NCI-H1092 treated with DMSO at 0.1 percent for 48 hours (cell line): ENCODE measurements at places on chromosomes 2 and 18.

DNA sequence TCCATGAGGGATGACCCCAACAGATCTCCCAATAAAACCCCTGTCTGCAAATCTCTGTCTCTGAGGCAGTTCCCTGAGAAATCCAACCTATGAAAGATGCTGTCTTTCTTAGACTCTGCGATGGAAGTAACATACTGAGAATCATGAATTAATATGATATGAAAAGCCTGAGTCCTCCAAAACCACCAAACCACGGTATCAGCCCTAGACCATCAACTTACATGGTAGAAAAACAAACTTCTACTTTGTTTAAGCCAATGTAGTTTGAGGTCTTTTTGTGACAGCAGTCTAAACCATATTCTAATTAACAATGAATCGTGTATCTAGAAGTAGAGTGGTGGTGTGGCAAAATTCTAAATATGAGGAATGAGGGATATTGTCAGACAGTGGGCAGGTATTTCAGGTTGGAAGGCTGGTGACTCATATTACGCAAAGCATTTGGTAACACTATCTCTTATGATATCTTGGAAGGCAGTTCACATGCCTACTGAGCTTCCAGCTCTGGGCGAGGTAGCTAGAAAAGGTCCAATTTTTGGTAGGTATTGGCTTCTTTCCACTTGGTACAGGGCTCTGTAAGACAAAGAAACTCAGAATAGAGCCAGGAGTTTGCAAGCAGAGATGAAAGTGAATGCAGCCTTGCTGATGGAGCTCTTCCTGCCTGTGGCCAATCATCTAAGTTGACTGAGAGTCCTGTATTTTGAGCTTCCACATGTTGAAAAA lies 215.8 kb downstream of the ZFP36L2 start:
- DNase-seq = no peak

GRCh38 chr2:123563515-123563914 lies 461.6 kb upstream of the CNTNAP5 start:
- DNase-seq = no peak

DNA sequence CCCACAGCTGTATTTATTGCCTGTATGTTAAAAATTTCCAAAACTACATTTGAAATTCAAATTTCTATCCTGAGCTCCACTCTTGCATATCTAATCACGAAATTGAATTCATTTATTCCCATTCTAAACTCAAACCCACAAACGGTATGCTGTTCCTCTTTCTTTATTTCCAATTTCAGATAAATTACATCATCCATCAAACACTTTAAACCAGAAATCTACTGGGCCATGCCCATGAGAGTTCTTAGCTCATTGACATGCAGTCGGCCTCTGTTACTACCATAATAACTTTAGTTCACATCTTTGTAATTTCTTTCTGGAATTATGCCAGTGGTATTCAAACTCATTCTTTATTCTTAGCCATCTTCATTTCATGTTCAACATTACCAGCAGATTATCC lies 100.3 kb downstream of the COL3A1 start:
- DNase-seq = no peak

GRCh38 chr18:28095041-28095440 lies 81.9 kb downstream of the CDH2 start:
- no peak for DNase-seq

GRCh38 chr2:165698444-165698884 lies 95.6 kb downstream of the GALNT3 start:
- peak; percentile 39 for DNase-seq

DNA sequence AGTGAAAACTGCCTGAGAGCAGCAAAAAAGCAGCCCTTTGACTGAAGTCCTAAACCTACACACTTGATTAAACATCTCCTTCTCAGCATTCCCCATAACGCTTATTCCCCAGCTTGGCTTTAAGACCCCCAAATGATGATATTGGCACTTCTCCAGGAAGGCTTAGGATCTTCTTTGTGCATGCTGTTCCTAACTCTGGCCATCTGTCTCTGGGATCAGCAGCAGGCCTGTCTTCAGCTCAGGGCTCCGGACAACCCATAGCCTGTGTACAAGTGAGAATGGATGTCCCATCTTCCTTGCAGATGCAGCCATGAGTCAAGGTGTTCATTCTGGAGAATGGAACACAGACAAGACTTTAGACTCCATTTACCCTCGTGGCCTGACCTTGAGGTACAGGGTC lies 81.6 kb upstream of the TMEM17 start:
- no peak for DNase-seq

GRCh38 chr2:71456617-71457016 lies 3.3 kb downstream of the DYSF start:
- no peak for DNase-seq

GRCh38 chr2:215000721-215001120 lies 137.7 kb downstream of the ABCA12 start:
- DNase-seq = no peak

- no peak for DNase-seq
Measured at GRCh38 chr2:47174733-47175361, 19.7 kb upstream of the STPG4 start.

GRCh38 chr2:231533086-231533776 lies 3.0 kb upstream of the NMUR1 start:
- DNase-seq = no peak

GRCh38 chr2:74010087-74010541 lies 25.4 kb downstream of the TET3 start:
- DNase-seq = peak; percentile 64

- DNase-seq = no peak
Measured at GRCh38 chr2:168254158-168254935, 7.0 kb upstream of the STK39 start.

- no peak for DNase-seq
Measured at GRCh38 chr18:75439348-75439747, 11.8 kb upstream of the SMIM21 start.

- DNase-seq = no peak
Measured at GRCh38 chr2:68418419-68418818, 48.7 kb downstream of the FBXO48 start.

- DNase-seq = no peak
Measured at GRCh38 chr2:206565666-206566065, 76.6 kb upstream of the FAM237A start.

DNA sequence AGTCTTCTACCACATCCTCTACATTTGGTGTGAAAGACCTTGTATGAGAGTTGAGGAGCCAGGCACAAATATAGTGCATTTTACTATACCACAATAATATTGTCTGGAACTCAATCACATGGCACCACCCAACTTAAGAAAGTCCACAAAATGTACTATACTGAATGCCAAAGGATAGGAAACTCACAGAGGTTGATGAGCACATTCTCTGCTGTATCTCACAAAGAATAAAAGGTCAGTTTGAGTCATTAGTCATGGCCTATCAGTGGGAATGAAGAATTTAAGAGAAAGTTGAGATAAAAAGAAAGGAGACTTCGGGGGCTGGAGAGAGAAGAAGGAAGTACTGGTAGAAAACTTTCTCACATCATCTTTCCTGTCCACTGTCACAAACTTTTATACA lies 134.3 kb downstream of the RDH14 start:
- DNase-seq = no peak

GRCh38 chr18:32714571-32715148 lies 58.2 kb downstream of the KLHL14 start:
- DNase-seq = peak; percentile 88

DNA sequence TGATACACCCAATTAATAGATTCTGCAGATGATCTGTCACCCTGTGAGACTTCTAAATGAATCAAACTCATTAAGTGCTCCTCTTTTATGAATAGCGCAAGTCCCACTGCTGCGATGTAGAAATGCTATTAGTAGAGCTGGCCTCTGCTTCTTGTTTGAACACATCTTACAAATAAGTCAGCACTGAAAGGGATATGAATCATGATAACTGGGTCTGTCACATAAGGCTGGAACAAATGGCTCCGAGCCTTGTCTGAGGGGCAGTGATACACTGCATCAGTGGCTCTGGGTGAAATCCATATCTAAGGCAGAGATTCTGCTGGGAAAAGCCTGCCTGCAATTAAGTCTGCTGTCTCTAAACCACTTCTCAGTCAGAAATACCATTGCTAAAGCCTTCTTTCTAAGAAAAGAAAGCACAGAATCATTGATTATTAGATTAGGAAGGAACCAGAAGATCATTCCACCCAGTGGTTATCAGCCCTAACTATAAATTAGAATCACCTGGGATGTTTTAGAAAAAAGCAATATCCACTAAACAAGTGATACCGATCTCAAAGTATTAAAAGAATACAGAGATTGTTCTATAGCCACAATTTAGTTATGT lies 75.2 kb downstream of the SLC5A7 start:
- no peak for DNase-seq

- no peak for DNase-seq
Measured at GRCh38 chr2:215465256-215465655, 29.4 kb upstream of the FN1 start.

DNA sequence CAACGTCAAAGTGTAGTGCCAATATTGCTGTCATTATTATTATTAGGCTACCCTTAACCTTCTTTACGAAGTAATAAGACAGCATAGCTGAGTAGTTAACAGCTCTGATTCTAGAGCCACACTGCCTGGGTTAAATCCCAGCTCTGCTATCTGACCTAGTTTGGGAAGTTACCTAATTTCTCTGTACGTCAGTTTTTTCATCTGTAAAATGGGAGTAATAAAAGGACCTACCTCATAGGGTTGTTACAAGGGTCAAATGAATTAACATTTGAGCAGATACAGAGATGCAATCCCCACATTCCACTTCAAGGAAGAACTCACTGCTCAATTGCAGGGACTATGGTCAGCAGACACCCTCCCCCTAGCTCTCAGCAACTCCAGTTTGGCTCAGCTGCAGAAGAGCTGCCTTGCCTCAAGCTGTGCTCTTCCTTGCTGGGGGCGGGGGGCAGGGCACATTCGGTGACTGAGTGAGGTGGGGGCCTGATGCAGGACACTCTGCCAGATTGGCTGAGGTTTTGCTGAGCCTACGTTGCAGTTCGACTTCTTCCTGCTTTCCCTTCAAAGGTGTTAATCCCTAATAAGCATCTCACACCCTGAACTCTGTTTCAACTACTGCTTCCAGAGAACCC lies 11.0 kb upstream of the LGALSL start:
- no peak for DNase-seq
